GM10248 (cell line): ENCODE measurements at places on chromosomes 2 and 18.

- no peak for DNase-seq
These were observed 326.7 kb upstream of the MAP2 start for GRCh38 chr2:209097168-209097567.

DNA sequence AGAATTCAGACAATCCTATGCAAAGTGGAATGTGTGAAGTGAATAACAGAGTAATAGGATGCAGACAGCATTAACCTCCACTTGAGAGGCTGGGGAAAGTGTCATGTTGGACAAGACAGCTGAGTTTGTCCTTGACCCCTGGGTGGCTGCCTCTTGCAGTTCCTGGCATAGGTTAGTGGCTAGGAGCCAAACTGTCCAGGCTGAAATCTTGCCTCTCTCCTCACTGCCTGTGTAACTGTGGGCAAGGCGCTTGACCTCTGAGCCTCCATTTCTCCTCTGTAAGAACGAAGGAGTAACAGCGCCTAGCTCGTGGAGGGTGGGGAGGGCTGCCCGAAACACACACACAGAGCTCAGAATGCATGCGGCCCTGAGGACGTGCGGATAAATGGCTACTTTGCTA, 34.8 kb upstream of the LDLRAD4 start:
- no peak for DNase-seq

DNA sequence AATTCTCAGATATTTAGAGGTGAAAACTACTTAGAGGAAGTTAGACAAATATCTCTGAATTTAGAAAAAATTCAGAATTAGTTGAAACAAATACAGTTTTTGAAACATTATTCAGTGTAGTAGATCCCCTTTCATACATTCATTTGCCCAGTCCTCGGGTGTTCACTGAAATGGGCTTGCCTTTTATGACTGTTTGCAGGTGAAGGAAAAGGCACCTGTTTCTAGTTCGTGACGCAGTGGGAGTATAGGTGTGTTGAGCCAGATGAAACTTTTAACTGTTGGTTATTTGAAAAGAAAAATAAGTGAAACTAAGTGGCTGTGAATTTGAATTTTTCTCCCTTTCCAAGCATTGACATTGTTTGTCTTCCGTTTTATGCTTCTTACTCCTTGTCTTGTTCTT, 28.9 kb downstream of the TMEFF2 start:
- DNase-seq = no peak

DNA sequence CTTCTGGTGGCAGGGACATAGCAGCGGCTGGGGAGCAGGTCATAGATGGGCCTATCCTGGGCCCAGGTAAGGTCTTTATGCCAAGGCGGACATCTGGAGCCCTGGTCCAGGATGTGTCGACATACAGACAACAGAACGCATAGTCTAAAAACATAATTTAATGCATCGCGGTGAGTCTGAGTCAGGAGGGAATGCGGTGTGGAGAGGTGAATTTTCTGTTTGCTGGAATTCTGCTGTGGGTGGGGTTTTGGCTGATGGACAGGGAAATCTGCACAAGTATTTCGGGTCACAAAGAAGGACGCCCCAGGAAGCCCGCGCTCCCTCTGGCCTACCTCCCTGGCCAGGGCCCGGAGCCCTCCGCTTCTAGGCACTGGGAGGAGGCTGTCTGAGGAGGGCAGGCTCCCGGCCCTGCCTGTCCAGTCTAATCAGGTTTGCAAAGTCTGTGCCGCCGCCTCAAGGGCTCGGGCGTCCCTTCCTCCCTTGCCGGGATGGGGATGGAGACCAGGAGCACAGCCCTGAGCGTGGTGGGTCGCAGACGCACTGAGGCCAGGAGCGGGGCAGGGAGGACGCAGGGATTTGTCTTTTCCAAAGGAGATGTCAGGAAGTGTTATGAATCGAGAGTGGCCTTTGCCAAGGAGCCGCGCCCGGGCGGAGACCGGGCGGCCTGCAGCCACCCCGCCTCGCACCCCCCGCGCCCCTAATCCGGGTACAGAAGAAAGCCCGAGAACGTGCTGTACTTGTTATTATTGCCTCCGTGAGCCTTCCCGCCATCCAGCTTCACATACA, 2.3 kb downstream of the C1QL2 start:
- DNase-seq = no peak

DNA sequence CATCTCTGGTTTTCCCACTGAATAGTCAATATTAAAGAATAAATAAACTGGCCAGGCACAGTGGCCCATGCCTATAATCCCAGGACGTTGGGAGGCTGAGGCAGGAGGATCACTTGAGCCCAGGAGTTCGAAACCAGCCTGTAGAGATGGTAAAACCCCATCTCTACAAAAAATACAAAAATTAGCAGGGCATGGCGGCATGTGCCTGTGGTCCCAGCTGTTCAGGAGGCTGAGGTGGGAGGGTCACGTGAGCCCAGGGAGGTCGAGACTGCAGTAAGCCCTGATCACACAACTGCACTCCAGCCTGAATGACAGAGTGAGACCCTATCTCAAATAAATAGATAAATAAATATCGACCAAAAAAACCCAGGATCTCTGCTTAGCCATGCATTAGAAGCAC, 50.2 kb upstream of the BIN1 start:
- DNase-seq = no peak

DNA sequence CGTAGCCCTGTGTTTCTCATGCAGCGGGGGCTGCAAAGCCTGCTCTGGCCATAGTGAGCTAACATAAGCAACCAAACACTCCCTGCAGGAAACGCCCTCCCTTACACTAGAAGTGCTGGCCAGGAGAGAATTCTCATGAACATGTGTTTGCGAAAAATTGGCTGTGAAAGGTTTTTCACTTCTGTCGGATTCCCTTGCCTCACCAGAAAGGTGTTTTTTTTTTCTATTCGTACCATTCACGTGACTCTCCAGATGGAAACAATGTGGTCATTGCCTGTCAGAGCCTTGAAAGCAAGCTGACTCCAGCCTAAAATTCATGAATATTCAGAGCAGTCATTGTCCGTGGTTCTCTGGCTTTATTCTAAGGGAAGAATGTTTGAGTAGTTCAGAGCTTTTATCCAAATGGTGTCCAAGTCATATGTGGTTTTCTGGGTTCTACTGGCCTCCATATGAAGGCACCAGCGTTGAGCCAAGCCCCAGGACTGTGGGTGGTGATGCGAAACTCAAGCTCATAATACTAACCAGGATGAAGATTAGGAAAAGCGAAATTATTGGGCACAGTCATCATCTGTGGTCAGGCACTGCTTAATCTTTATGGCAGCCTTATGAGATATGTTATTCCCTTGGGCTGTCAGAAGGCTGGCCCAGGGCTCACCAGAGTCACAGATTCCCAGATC, 236.4 kb downstream of the ALPK2 start:
- DNase-seq = no peak

DNA sequence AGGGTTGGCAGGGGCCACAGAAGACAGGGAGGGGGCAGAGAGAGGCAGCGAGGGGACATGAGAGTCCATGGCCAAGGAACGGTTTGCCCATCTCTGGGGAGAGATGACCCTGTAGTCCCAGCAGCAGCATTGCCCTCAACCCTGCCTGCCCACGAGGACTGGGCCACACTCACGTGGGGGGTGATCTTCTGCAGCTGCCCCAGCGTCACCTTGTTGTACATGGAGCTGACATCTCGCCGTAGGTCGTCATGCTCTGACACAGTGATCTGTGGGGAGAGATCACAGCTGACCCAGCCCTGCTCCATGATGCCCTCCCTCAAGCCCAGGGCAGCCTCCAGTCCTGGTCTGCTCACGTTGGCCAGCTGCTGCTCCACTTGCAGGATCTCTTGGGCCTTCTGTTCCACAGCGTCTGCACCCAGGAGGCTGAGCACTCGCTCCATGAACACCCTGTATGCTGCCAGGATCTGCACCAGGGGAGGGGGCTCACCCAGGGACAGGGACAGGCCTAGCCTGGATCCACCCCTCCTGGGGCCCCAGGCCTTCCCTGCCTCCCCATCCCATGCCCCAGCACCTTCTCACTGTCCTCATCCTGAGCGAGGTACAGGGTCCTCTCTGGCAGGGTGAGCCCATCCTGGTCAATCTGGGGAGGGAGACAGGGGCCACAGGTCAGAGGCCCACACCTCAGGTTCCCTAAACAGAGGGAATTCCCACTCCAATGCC, 2.8 kb downstream of the ECEL1 start:
- DNase-seq = no peak

DNA sequence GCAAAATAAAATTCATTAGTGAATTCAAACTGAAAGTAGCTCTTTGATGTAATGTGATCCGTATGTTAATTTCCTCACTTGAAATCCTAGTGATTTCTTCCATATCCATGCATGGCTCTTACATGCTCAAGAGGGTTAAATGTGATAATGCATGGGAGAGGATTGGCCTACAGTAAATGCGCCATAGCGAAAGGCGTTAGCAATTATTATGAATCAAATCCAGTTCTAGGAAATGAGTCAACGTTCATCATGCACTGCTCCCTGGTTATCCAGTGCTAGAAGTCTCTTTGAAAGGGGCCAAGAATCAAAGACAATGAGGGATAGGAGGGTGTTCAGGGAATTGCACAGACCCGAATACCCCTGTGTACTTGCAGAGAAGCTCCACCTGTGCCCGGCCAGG, 101.4 kb upstream of the RASGRP3 start:
- DNase-seq = no peak

DNA sequence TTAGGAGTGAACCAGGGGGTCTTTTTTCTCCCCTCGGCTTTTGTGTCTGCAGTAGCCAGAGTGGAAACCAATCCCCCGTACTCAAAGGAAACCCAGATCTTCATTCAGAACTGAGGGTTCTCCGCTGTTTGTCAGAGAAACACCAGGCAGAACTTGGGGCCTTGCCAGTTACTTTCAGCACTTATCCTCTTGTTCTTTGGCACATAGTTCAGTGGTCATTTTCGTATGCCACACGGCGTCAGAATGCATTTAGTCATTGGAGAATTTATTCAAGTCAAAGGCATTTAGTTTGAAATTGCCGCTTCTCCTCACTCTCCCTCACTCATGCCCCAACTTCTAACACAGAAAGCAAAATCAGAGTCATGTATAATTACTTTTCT, 102.9 kb downstream of the CABLES1 start:
- no peak for DNase-seq

DNA sequence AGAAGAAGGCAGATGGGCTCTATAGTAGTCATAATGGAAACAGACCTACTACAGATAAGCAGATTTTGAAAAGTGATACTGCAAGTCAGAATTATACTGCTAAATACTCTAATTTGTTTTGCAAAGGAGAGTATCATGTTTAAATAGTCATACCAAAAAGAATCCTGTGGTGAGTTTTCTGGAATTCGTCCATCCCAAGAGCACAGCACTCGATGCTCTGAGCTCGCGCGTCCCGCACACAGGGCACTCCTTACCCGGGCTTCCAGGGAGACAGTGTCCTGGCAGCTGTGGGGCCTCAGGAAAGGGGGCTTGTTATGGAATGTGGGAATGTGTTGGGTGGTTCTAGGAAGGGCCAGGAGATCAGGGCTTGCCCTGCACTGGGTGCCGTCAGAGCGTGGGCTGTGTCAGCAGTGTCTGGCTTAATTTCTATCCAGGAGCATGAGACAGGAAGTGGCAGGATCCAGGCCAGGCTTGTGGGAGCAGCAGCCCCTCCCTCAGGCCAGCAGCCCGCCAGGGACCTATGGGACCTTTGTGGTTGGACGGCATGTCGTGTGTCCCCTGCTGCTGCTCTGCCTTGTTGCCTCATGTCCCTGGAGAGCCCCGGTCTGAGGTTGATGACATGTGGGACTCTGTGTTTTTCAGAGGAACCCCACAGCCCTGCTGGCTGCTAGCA, 193.2 kb upstream of the TPO start:
- DNase-seq = no peak

GRCh38 chr18:78871618-78872017, 108.0 kb upstream of the SALL3 start:
- DNase-seq = no peak

DNA sequence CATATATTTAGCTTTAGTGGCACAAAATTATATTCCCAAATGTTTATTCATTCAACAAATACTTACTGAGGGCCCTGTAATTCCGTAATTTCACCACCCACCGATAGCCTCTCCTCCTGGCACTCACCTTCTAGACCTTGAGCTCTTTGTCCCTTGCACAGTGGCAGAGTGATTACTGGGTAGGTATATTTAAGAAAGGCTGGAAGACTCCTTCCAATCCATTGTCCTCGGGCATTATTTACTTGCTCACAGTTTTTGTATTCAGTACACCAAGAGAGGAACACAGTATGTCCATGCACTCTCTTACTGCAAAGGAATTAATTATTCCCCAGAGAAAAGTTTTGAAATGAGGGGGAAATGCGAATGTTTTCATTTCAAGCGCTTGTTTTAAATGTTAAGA, 1.1 kb upstream of the CDCA7 start:
- no peak for DNase-seq

DNA sequence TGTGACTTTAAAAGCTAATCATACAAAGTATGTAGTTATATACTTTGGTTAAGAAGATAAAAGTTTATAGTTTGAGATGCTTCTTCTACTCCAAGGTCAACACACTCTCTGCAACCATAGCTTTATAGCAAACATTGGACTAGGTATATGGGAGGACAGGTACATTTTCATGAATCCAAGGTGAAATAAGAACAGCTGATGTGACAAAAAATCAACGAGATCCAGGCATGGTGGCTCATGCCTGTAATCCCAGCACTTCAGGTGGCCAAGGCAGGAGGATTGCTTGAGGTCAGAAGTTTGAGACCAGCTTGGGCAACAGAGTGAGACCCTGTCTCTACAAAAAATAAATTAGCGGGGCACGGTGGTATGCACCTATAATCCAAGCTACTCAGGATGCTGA, 163.3 kb upstream of the VWC2L start:
- DNase-seq = no peak

DNA sequence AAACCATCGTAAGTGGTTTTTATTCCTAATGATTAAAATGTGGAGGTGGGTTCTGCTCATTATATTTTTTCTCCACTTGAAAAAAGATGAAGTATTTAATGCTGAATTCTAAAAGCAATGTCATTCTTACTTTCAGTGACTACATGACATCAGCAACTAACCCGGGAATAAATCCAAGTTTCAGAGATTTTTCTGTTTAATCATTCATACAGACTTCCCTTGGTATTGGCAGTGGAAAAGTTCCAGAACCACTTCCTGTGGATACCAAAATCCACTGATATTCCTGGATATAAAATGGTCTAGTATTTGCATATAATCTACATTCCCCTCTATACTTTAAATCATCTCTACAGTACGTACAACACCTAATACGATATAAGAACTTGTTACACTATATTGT, 128.6 kb downstream of the ZNF532 start:
- DNase-seq = no peak
